Hippocampal formation (tissue), 2 donors: ENCODE measurements at places on chromosomes 16 and 17.

- no peak for DNase-seq
Measured at GRCh38 chr17:73772107-73772705, 128.0 kb upstream of the SDK2 start.

- DNase-seq, result no peak
Measured at GRCh38 chr17:78239489-78239931, 8.1 kb downstream of the TMEM235 start.

GRCh38 chr16:70437017-70437581 is 1.8 kb downstream of the ST3GAL2 start:
- DNase-seq, result no peak

GRCh38 chr17:64498308-64499203 is 1.7 kb upstream of the POLG2 start:
- DNase-seq, result no peak

GRCh38 chr17:2929881-2930533 is 133.4 kb downstream of the OR1D5 start:
- DNase-seq, result no peak

GRCh38 chr16:75244844-75245758 is 6.3 kb downstream of the BCAR1 start:
- DNase-seq, result peak; percentile 98
